Astrocyte of the spinal cord (primary cell): ENCODE measurements at places on chromosomes 2 and 18.

GRCh38 chr18:44882163-44882868 is 201.6 kb downstream of the SETBP1 start:
- no peak for DNase-seq

GRCh38 chr2:121828281-121828731 is 72.9 kb downstream of the TSN start:
- DNase-seq: peak; percentile 1

GRCh38 chr2:46878886-46879285 is 36.7 kb downstream of the MCFD2 start:
- DNase-seq: peak; percentile 72

GRCh38 chr2:173415431-173416381 is 61.0 kb downstream of the CDCA7 start:
- no peak for DNase-seq

DNA sequence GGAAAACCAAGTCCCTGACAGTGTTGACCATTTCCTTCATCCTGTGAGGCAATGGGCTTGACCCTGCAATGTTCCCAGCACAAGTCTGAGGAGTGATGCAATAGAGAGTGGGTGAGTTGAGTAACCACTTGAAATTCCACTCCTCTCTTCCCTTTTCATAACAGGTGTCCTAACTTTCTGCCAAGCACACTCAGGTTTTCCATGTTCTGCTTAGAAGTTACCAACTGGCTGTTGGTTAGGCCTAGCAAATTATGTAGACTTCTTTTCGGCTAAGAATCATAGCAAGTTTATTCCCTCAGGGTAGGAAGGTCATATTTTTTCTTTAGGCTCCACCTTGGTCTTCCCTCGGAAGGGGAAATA is 11.5 kb downstream of the GNLY start:
- peak; percentile 92 for DNase-seq

DNA sequence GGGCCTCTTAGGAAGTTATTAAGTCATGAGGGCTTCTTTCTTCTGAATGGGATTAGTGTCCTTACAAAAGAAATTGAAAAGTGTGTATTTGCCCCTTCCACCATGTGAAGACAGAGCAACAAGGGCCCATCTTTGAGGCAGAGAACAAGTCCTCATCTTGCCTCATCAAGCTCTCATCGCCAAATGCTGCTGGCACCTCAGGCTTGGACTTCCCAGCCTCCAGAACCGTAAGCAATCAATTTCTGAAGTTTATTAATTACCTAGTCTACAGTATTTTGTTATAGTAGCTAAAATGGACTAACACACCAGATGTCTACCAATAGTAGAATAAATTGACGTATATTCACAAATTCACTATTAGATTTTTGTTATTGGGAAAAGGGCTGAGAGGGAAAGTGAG is 74.6 kb downstream of the CCDC148 start:
- DNase-seq: no peak

DNA sequence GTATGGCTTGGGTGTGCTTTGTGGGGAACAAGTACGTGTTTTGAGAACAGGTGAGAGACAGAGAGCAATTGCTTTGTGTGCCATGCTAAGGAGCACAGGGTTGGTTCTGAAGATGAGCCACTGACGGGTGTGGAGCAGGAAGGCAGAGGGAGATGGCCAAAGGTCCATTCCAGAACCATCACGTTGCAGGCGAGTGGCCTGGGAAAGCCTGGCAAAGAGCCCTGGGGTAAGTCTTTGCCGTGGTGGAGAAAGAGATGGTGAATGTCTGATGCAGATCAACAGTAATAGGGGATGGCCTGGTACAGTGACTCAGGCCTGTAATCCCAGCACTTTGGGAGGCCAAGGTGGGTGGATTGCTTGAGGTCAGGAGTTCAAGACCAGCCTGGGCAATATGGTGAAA is 93.5 kb upstream of the ZNF521 start:
- no peak for DNase-seq

- no peak for DNase-seq
Measured at GRCh38 chr2:88837511-88838160, 146.2 kb downstream of the RPIA start.

- DNase-seq: peak; percentile 63
Measured at GRCh38 chr2:234913208-234913626, 38.6 kb upstream of the SH3BP4 start.

GRCh38 chr2:130911482-130911881 is 74.8 kb downstream of the ARHGEF4 start:
- no peak for DNase-seq

GRCh38 chr2:63049970-63050333 is 678 bp upstream of the OTX1 start:
- DNase-seq: peak; percentile 29

DNA sequence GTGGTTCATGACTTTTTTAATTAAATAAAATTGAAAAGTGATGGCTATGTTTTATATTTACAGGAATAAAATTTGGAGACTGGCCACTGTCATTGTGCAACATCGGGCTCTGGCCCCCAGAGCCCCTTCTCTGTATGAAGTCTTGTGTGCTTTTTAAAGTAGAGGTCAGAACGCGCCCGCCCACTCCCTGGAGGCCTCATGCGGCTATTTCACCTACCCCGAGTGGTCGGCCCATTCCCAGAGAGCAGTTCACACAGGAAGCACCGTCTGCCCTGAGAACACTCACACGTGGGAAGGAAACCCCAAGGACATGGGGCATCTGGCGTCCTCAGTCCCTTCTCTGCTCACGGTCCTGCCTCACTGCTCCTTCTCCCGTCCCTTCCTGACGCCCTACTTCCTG is 296.9 kb upstream of the SALL3 start:
- DNase-seq: no peak

DNA sequence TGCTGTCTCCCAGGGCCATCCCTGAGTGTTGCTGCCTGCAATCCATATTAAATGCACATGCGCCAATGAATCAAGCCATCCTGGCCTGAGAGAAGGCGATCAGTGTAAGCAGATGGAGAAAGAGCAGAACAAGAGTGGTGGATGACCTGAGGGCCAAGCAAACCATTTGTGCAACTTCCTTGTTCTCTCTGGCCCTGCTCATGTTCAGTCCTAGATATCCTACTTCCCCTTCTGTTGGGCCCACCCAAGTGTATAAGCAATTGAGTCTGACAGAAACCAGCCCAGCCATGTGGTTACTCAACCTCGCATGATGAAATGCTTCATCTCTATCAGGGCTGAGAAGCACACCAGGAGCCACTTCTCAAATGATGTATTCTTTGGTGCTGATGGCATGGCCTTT is 383.1 kb upstream of the ID2 start:
- no peak for DNase-seq

DNA sequence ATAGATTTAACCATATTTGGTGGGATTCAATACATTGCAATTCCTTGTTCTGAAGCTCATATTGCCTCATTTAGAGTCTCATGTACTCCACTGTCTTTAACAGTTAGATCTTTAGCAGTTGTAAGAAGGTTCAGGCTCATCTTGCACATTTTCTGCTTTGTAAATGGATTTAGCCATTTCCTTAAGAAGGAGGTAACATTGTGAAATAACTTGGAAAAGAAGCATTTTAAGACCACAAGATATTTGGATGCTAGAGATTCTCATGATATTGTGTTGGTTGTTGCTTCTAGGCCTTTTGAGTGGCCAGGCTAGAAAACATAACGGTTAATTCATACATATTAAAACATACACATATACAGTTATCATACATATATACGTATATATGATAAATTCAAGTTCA is 445.8 kb upstream of the NXPH2 start:
- no peak for DNase-seq

- no peak for DNase-seq
Measured at GRCh38 chr18:62206593-62206992, 19.5 kb downstream of the RELCH start.

GRCh38 chr2:109318150-109318948 is 189.3 kb downstream of the SH3RF3 start:
- peak; percentile 90 for DNase-seq
